ENCODE measurements at places on chromosomes 7 and 10.
A peak's percentile ranks its signal among the peaks of the same experiment; 100 is the strongest.

- no peak for DNase-seq
Measured at GRCh38 chr7:84085147-84085546, 109.4 kb downstream of the SEMA3A start.

- DNase-seq, result no peak
Measured at GRCh38 chr10:32317795-32318357, 29.1 kb downstream of the EPC1 start.

- DNase-seq, result no peak
Measured at GRCh38 chr10:122457934-122458333, 3.4 kb upstream of the HTRA1 start.

DNA sequence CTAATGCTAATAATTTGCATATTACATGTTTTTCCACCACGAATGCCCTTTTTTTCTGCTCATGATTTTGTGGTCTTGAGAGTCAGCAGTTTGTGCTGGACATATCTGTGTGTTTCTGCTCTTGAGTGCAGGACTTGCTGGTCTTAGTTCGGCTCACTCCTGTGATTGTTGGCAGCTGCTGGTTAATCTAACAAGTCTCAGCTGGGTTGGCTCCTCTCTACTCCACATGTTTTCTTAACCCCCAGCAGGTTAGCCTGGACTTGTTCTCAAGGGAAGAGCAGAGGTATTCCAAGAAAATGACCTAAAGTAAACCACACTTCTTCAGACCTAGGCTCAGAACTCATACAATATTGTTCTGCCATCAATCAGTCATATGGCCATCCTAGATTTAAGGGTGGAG, 1238.9 kb downstream of the XPNPEP1 start:
- no peak for DNase-seq

DNA sequence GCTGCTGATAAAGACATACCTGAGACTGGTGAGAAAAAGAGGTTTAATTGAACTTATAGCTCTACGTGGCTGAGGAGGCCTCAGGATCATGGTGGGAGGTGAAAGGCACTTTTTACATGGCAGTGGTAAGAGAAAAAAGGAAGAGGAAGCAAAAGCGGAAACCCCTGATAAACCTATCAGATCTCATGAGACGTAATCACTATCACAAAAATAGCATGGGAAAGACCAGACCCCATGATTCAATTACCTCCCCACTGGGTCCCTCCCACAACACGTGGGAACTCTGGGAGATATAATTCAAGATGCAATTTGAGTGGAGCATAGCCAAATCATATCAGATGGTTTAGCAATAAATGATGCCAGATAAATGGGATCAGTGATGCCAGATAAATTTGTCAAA, 892.0 kb upstream of the CELF2 start:
- no peak for DNase-seq

- DNase-seq, result no peak
Measured at GRCh38 chr7:148872188-148872587, 11.9 kb downstream of the EZH2 start.

DNA sequence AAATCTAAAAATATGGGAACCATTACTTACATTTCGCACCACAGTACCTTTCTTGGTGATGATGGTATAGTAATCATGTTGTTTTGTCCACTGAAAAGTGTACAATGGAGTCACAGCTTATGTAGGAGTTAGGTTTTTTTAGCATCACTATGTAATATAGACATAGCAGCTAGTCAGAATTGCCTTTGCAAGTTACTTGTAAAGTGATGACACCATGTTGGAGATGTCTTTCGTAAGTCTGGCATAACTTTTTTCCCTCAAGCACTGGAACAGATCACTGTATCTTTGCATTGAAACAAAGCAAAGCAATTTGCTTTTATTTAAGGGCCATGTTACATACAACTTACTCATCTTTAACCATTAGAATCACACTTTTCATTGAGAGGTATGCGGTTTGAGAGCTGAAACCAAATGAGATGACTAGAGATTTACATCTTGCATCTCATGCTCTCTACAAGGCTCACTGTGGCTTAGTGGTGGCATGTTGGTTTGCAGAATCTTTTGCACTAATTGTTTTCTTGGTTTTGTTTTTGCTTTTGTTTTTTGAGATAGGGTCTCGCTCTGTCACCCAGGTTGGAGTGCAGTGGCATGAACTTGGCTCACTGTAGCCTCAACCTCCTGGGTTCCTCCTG, 18.3 kb downstream of the UBN2 start:
- no peak for DNase-seq

DNA sequence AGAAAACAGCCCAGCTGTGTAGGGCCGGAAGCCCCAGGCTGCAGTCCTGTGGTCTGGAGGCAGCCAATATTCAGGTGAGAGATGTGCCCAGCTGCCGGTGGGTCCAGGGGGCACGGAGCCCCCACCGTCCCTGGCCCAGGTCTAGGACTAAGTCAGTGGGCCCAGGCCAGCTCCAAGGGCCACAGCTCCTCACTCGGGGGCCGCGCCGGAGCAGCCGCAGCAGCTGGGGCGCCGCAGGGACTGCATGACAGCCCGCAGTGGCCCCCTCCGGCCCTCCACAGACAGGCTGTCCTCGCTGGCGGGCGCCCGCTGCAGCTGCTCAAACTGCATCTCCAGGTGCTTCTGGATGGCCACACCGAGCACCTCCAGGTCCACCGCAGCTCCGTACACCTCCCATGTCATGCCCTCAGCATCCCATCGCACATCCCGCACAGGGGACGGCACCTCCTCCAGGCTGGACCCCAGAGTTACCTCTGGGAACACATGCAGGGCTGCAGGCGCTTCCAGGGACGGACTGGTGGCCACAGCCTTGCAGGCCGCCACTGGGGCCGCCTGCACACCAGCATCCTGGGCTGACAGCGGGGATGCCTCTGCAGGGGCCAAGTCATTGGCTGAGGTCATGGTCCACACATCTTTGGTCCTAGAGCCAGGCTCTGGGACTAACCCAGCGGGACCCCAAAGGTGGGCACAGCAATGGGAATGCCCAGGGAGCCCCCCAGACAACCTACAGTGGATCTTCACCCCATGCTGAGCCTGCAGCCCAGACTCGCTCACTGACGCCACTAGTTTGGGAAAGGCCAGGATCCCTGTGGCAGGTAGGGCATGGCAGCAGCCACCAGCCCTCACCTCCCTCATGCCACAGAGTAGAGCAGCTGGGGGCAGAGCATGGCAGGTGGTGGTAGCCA, 7.0 kb downstream of the GPRIN2 start:
- DNase-seq, result peak; percentile 1

GRCh38 chr7:140230516-140230860, 53.7 kb upstream of the KDM7A start:
- peak; percentile 81 for DNase-seq

GRCh38 chr10:69048103-69048502, 39.8 kb upstream of the SRGN start:
- DNase-seq, result peak; percentile 66

DNA sequence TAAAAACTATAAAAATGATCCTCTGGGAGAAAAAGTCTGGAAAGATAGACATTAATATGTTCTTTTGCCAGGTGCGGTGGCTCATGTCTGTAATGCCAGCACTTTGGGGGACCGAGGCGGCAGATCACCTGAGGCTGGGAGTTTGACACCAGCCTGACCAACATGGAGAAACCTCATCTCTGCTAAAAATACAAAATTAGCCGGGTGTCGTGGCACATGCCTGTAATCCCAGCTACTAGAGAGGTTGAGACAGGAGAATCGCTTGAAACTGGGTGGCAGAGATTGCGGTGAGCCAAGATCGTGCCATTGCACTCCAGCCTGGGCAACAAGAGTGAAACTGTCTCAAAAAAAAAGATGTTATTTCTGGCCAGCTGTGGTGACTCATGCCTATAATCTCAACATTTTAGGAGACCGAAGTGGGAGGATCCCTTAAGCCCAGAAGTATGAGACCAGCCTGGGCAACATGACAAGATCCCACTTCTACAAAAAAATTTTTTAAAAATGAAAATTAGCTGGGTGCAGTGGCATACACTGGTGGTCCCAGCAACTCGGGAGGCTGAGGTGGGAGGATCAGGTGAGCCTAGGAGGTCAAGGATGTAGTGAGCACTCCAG, 101.9 kb upstream of the LRRN3 start:
- no peak for DNase-seq

GRCh38 chr10:93542358-93542791, 24.1 kb upstream of the FFAR4 start:
- DNase-seq, result no peak

DNA sequence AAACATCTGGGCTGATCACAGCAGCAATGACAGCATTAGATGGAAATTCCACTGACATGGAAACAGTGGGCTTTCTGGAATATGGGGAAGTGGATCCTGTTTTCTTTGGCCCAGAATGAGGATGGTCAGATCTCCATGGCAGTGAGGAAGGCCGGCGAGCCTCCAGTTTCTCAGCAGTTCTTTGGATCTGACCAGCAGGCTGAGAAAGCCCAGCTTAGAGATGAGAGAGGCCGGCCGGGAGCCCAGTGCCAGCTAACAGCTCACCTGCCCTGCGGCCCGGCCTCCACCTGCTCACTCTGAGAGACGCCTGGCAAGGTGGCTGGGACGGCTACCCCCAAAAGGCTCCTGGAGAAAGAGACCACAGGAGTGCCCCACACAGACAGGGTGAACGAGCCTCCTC, 24.2 kb downstream of the GPER1 start:
- DNase-seq, result no peak

DNA sequence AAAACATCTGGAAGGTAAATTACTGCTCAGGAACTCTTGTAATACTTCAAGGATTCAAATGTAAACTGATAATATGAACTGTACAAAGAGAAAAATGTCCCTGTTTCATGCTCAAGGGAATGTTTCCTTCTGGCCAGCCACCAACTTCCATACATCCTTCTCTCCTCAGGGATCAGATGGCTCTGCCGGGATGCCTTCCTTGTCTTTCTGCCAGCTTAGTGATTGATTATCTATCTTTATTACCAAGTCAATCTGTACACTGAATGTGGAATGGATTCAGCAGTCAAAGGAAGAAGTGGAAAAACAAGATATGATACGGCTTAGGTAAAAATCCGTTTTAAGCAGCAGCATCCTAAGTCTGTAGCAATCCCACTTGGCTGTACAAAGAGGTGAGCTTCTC, 178.3 kb downstream of the PTN start:
- no peak for DNase-seq

GRCh38 chr7:41538810-41539724, 163.8 kb downstream of the INHBA start:
- DNase-seq, result no peak

GRCh38 chr7:98998821-98999725, 120.7 kb downstream of the TRRAP start:
- no peak for DNase-seq

- DNase-seq, result no peak
Measured at GRCh38 chr7:98000356-98000755, 10.4 kb upstream of the OCM2 start.

GRCh38 chr10:12564173-12564572, 214.8 kb downstream of the CAMK1D start:
- no peak for DNase-seq

- peak; percentile 45 for DNase-seq
Measured at GRCh38 chr7:7181519-7182155, 707 bp upstream of the C1GALT1 start.

DNA sequence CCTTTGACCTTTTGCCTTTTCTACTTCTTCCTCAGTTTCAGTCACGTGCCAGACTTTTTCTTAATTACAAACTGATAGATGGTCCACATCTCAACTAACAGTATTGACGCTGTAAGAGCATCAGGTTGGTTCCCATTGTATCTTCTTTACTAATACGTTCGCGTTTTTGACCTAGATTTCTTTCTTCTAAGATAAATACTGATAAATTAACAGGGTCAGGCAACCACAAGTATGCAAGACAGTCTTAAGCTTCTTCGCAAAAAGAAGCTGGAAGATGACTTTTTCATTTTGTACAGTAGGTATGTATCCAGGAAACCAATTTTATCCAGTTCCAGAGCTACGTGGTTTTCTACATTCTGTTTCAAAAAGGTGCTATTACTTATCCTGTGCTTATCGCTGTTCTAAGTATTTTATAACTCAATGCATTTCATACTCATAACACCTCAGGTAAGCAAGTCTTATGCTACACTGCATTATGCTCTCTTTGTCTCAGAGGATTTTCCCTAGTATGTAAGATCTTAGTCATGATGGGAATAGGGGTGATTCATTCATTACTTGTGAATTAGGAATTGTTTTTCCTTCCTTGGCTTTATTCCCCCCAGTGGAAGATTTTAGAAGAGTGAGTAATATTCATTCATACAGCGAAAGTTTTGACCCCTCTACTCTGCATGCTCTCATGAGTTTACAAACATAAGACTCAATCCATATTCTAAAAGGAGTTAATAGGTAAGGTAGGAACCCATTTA, 955 bp downstream of the DUS4L start:
- no peak for DNase-seq

DNA sequence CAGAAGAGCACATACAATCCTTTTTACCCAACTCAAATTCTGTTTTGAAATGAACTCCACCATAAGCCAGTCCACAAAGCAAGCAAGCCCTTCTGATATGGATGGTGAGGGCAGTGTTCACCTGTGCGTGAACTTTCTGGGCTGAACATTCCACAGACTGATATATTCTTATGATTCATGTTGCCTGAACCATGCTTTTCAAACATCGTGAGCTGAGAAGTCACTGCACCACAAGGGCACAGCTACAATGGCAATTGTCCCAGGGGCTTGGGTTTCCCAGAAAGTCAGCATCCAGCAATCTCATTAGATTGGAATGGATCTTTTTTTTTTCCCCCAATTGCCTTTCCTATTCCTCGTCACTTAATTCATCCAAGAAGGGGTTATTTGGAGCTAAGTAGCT, 86.9 kb upstream of the ZNF438 start:
- DNase-seq, result no peak

DNA sequence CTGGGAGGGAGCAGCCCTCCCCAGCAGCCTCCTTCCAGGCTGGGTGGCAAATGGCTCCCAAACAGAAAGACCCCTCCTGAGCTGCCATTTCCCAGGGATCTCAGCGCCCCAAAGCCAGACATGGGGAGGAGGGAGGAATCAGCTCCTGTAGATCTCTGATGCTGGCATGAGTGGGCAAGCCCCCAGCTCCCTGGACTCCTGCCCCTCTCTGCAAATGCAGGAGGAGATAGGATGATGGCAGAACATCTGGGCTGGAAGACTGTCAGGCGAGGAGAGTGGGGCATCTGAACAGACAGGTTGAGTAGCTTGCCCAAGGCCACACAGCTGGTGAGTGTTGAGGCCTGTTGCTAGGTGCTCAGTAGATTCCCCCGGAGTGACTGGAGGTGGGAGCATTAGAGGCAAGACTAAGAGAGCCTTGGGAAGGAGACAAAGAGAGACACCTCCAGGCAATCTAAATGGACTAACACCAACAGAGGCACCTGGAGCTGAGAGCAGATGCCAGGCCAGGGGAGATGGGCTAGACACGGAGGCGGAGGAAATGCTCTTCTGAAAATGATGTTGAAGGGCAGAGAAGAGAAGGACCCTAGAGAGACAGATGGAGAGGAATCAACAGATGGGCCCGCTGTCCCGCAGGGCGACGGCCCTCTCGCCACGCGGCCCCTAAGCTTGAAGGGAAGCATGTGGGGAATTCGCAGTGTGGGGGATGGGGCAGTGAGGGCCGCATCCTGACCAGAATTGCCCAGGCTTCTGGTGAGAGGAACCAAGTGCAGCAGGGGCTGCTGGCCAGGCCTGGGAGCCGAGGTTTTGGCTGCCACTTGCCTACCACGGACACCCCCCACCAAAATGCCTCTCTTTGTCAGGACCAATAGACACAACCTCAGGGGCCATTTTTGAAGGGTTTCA, 84.8 kb upstream of the LRRC4 start:
- DNase-seq, result no peak

- DNase-seq, result no peak
Measured at GRCh38 chr7:140060788-140061606, 1.8 kb downstream of the PARP12 start.
